Panc1 (cell line): ENCODE measurements at places on chromosomes 3 and 15. TPM values are rescaled to one million over a fixed set of nuclear protein-coding genes. Genes with fewer than 3 reads are reported as not detected.

Gene CTXN2
- 0.05 TPM for total RNA-seq

Gene EEFSEC
- 15.4 TPM for total RNA-seq

Gene KLHL6
- total RNA-seq, result 0.03 TPM

Gene UTS2B
- 0.26 TPM for total RNA-seq

Gene ROBO2
- total RNA-seq, result 1.3 TPM

Gene RPL14
- 1,134 TPM for total RNA-seq

Gene BFSP2
- total RNA-seq, result 0.67 TPM

Gene ANKUB1
- not detected for total RNA-seq

Gene ARL14
- 2.5 TPM for total RNA-seq
